Inflammatory macrophage treated with lipopolysaccharide for 4 hours (primary cell): ENCODE measurements at places on chromosomes 1 and 21.

GRCh38 chr21:45370575-45370974 lies 34.4 kb upstream of the COL18A1 start:
- DNase-seq, result no peak

DNA sequence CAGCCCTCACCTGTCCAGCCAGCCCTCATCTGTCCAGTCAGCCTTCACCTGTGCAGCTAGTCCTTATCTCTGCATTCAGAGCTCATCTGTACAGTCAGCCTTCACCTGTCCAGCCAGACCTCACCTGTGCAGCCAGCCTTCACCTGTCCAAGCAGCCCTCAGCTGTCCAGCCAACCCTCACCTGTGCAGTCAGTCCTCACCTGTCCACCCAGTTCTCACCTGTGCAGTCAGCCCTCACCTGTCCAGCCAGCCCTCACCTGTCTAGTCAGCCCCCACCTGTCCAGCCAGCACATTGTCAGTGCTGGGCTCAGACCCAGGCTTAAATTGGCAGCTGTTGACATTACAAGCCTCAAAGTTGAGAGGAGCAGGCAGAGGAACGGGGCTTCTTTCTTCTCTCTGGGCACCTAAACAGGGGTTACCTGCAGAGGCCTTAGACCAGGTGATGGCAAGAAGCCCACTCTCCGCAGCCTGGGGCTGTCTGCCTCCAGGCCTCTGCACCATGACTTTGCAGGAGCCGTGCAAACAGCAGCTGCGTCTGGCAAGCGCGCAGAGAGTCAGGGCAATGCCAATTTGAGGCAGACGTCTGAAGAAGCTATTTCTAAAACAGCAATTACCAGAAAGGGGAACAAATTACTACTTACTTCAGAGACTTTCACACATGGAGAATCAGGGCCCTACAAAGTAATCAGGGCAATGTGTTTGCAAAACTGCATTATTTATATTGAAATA lies 506.1 kb downstream of the NPHP4 start:
- DNase-seq, result no peak

DNA sequence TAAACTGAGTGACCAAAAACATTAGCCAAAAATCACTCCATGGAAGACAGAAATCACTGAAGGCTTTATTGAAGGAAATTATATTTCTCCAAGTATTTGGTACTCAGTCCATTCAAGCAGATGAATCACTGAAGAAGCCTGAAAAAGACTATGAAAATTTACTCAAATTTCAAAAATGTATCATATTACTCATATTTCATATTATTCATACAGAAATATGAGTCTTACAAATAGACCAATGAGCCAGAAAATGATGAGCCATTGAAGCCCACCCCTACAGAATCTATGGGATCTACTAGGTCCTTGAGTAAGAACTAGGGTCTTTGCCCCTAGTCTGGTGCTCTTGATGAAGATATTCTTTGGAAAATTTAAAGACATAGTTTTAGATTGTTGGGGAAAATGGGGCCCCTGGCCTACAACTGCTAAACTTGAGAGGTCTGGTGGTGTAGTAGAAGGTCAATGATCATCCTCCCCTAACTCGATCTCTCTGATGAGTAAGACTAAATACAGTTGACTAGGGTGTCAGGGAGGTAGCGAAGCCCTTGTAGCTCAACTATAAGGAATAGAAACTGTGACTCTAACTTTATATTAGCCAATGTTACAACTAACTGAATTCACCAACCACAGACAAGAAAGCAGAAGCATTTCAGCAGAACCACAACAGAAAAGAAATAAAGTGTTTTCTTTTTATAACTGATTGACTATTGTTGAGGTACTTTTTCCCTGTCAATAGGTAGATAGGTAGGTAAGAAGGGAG lies 81.0 kb downstream of the NOTCH2 start:
- peak; percentile 94 for DNase-seq

- DNase-seq, result no peak
Measured at GRCh38 chr1:215418876-215419447, 148.1 kb upstream of the KCTD3 start.

GRCh38 chr1:179817789-179818188 lies 59.8 kb downstream of the TOR1AIP2 start:
- no peak for DNase-seq

DNA sequence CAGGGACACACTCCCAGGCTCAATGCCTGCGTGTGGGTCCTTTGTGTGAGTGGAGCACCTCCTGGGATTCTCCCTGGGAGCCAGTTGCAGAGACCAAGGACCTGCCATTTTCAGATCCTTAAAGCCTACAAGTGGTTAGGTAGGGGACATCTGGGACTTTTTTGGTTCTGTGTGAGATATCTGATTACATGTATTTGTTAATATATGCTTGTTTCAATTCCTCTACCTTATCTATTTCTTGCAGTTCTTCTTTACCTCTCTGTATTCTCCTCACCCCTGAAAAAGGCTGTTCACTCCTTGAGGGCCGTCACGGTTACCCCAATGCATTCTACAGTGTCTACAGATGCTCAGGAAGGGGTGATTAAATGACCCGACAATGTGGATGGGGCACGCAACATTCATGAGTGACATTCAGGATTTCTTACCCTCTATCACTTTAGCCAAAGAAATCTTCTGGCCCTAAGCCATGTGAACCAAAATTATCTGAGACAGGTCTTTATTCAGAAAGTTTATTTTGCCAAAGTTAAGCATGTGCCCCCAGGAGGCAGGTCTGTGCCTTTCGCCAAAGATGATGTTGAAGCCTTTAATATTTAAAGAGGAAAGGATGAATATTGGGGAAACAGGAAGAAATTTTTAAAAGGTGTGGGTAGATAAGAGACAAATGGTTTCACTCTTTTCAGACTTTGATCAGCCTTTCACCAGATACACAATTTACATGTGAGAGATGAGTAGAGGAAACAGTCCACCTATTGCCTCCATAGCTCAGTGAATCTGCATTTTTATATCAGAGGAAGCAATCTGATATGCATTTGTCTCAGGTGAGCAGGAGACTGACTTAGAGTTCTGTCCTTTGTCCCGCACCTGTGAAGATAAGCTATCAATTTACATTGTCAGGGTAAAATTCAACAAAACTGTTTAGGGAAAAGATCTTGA lies 44.6 kb upstream of the MPZL1 start:
- no peak for DNase-seq

- DNase-seq, result no peak
Measured at GRCh38 chr1:145757420-145757819, 38.1 kb downstream of the CD160 start.

DNA sequence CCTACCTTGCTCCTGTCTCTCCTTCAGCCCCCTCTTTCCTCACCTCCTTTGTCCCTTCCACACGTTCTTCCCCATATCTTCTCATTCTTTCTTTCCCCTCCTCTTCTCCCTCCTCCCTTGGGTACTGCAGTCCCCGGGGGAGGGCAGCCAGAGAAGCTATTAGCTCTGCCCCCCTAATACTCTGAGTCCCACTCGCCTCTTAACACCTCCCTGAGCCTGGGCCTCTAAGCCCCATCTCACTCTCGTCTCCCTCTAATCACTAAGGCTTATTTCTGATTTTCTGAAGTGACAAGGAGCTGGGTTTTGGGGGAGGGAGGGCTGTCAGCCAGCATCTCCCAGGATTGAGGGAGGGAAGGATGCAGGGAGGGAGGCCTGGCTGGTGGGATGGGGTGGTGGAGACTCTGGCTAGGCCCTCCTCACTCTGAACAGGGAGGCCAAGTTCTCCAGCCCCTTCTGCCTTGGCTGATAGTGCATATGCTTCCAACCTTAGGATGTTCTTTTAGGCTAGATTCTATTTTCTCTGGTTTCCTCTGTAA lies 25.6 kb upstream of the DMBX1 start:
- DNase-seq, result no peak

DNA sequence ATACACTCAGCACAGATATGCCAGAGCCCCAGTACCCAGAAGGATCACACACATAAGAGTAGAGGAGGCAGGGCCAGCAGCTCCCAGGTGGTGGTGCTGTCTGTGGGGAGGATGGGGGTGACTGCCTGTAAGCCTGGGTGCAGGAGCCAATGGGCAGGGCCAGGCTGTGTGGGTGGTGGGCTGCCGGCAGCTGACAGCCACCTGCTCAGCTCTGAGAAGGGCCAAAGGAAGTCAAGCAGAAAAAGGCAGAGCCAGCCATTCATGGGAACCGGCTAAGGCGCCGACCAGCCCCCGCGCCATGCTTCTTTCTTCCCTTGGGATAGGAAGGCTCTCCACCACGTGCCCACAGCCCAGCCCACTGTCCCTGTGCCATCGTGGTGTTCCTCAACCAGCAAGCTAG lies 14.1 kb downstream of the PIK3C2B start:
- DNase-seq, result no peak

GRCh38 chr1:159214149-159214760 lies 9.6 kb downstream of the ACKR1 start:
- peak; percentile 28 for DNase-seq

DNA sequence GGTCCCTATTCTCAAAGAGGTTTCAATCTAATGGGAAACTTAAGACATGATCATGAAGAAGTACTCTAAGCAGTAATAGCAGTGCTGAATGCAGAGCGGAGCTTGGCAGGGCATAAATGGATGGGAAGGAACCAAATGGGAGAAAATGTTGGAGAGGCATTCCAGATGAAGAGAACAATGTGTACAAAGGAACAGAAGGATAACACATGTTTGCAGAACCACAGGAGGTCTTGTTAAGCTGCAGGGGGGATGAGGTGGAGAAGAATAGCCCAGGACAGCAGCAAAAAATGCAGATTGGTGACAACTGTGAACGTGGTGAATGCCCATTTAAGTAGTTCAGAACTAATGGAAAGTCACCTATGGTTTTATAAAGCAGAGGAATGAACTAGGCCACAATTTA lies 99.1 kb downstream of the ASTN1 start:
- DNase-seq, result no peak

DNA sequence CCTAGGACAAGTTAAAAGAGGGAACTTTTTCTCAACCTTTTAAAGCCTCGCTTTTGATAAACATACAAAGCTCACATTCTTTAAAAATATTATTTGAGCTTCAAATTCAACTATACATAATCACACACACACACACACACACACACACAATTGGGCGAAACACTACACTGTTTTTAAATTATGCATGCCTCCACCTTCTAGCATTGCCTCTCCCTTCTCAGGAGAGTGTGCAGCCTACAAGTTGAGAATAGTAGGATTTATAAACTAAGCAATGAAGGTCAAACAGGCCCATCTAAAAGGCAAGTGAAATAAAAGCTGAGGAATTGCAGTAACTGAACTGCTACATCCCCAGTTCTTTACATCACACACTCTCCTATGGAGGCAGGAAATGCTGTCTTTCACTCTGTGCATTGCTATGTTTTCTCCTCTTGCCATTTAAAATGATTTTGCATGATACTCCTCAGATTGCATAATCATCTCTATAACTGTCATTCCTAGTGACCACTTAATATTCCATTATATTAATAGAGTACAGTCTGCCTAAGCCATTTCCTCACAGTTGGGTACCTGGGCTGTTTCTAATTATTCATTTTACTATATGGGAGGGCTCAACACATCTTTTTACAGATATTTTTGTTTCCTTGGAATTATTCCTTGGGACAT lies 92.5 kb upstream of the KCNE2 start:
- DNase-seq, result no peak

DNA sequence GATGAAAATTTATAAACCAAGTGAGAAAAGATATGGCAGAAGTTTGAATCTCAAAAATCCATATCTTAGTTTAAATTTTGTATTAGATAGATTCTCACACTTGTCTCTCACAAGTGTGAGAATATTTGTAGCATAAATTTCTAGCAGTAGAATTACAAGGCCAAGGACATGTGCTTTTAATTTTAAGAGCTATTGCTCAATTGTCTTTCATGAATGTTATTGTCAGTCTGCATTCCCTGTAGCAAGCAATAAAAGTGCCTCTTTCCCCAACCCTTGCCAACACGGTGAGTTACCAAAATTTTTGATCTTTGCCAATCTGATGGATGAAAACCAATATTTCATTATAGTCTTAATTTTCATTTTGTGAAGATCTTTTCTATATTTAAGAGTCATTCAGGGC lies 64.0 kb downstream of the CTH start:
- DNase-seq, result no peak

DNA sequence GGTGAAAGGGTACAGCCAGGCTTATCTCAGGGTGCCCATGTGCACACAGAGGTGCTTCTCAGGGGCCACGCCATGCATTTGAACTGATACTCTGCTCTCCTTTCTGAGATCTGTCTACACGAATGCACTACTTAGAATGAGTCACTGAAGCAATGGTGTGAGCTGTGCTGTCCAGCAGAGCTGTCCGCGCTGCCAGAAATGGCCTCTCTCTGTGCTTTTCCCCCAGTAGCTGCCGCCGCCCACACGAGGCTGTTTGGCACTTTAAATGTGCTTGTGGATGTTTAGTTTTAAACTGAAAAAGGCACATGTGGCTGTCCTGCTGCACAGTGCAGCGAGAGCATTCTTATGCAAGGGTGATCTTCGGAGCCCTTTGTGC lies 87.1 kb upstream of the COL6A1 start:
- DNase-seq, result no peak

DNA sequence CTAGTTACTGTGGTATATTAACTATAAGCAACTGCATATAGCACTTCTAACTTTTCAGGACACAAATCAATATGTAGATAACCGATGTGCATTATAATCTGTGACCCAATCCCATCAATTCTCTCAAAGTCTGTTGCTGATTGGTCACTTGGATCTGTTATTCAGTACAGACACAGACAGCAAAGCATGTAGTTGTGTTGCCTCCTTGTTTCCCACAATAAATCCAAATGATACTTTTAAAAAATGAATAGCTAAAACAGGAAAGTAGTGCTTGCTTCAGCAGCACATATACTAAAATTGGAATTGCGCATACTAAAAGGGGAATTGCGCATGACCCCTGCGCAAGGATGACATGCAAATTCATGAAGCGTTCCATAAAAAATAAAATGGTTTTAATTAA lies 28.1 kb downstream of the NDC1 start:
- DNase-seq, result no peak

DNA sequence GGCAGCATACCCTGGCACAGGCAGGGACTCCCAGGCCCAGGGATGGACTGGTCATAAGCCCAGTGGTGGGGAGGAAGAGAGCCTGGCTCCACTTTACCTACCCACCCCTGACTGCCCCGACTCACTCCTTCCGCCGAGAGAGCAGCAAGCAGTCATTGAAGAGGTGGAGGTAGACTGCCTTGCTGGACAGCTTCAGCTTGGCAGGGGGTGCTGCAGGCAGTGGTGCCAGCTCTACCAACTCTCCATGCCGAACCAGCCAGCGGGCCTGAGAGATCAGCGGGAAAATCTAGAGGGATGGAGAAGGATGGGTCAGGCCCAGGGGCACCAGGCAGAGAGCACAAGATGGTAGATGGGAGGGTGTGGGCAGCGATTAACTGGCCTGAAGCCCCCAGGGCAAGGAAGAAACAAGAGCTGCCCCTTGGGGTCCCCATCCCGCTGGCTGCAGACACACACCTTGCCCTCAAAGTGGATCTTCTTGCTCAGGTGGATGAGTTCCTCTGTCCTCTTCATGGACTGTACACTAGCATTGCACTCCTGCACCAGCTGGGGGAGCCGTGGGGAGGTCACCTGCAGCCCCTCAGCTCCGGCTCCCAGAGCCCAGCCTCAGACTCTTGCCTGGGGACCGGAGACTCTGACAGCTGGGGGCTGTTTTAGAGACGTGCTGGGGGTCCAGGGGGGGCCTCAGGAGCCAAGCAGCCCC lies 7.7 kb downstream of the ARHGEF19 start:
- DNase-seq, result no peak

GRCh38 chr1:150273311-150273710 lies 721 bp downstream of the C1orf54 start:
- DNase-seq, result peak; percentile 68

GRCh38 chr1:43276673-43277072 lies 6.9 kb downstream of the TMEM125 start:
- no peak for DNase-seq

GRCh38 chr1:61423643-61424042 lies 301.3 kb downstream of the TM2D1 start:
- no peak for DNase-seq

GRCh38 chr1:31989964-31990363 lies 23.7 kb upstream of the KHDRBS1 start:
- DNase-seq, result no peak
